ENCODE measurements at places on chromosomes 6 and 20.

DNA sequence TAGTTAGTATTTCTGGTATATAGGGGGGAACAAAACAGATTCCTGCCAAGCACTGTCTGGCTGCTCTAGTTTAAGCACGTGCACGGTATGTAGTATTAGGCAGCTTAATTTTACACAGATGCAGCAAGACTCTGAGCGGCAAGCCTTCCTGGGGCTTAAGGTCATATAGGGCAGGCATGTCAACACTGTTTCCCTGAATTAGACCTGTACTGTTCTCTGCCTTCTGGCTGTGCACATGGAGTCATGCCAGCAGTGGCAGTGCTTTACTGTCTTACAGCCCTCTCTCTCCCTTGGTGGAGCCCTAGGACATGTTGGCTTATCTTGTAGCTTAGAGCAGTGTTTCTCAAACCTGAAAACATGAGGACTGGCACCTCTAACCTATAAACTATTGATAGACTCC, 56.6 kb downstream of the PHF20 start:
- DNase-seq: no peak

DNA sequence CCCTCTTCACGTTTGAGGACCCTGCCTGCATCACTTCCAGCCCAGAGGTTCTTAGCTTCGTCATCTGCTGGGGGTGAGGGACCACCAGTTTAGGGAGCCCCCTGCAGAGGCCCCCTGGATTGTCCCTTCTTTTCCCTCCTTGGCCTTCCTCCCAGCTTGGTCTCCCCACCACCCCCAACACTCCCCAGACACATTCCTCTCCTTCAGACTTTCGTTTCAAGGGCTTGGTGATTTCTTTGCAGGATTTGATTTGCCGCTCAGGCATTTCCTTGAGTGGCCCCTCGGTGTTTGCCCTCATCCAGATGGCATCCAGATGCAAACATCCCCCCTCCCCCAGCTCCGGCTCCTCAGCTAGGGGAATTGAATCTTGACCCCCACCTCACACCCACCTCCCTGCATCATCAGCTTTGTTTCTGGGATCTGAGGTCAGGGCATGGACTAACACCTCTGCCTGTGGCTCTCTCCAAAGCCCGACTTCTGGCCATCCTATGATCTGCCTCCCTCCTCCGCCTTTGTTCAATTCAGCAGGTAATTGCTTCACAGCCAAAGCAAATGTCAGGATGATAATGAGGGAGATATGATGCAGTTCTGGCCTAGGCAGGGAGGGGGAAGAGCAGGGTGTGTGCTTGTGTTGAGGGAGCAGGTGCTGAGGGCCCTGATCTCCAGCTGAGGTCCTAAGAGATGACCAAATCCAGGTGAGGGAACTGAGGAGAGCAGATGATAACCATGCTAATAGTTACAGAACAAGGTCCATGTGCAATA, 141.5 kb downstream of the VEGFA start:
- DNase-seq: no peak

- DNase-seq: no peak
These were observed 27.8 kb downstream of the EZR start for GRCh38 chr6:158791274-158791855.

GRCh38 chr20:6940048-6940447, 172.6 kb downstream of the BMP2 start:
- no peak for DNase-seq

DNA sequence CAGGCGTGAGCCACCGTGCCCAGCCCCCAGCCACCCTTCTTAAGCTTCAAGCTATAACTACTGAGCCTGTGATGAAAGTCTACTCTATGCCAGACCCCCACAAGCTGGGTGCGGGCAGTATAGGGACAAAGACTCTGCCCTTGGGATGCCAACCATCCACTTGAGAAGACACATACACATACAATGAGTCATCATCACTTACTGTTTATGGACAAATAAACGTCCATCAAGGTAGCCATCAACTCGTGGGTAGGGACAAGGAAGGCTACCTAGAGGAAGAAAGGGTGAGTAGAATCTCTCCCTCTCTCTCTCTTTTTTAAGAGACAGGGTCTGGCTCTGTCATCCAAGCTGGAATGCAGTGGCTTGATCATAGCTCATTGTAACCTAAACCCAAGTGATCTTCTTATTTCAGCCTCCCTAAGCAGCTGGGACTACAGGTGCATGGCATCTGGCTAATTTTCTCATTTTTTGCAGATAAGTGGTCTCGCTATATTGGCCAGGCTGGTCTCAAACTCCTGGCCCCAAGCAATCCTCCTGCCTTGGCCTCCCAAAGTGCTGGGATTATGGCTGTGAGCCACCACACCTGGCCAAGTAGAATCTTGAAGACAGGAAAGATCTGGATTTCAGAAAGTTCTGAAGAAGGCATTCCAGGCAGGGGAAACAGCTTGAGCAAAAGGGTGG, 2.6 kb upstream of the TP53INP2 start:
- DNase-seq: no peak
